ENCODE measurements at places on chromosomes 4 and X.
A peak's percentile ranks its signal among the peaks of the same experiment; 100 is the strongest.

- DNase-seq: no peak
Observed at GRCh38 chr4:11739992-11740391, 311.3 kb upstream of the HS3ST1 start.

DNA sequence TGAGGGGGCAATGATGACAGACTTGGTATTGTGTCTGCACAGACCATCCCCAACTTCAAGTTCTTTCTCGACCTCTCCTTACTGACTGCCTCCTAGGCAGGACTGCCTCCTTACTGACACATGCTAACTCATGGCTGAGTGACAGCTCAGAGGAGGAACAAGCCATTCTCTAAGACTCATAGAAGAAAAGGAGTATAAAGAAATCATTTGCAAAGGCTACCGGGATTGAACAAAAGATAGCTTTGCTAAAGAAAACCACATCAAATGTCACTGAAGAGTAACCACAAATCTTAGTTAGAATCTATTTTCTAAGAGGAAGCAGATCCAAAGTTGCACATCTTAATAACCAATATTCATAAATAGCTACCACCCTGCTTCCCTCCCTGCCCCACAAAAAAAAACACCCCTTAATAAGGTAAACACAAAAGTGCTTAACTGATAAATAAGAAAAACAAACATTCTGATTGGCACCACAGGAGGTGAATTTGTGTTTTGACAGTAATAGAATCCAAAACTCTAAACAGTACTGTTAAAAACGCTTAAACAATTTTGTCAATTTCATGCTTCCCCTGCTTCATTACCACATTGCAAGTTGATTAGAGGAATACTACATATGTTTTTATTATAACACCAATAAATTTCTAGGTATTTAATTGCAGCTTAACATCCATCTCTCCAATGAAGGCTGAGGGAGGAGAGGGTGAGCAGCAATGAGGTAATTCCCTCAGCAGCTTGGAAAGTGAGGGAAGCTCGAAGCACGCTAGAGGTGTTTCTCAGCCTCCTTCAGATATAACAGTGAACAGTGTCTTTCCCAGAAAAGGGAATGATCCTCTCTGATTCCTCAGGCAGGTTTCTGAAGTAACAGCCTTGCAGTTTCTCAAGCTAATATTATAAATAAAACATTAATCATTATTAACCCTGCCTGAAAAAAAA, 160.0 kb downstream of the HNRNPD start:
- DNase-seq: no peak

DNA sequence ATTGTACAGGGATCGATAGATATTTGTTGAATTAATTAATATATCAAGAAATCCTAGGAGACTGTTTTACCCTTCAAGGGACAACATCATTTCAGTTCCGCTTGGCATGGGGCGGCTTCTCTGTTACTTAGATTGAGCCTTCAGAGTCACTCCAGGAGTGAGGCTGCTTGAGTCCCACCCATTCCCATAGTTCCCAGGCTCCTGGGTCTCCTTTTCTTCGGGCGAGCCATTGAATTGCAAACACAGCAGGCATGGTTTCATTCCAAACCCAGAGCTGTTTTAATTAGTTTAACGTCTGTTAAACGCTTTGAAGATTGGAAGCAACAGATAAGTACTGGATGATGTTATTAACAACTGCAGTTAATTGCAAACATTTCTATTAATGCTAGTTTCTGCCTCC, 571 bp upstream of the EDA start:
- DNase-seq: no peak

DNA sequence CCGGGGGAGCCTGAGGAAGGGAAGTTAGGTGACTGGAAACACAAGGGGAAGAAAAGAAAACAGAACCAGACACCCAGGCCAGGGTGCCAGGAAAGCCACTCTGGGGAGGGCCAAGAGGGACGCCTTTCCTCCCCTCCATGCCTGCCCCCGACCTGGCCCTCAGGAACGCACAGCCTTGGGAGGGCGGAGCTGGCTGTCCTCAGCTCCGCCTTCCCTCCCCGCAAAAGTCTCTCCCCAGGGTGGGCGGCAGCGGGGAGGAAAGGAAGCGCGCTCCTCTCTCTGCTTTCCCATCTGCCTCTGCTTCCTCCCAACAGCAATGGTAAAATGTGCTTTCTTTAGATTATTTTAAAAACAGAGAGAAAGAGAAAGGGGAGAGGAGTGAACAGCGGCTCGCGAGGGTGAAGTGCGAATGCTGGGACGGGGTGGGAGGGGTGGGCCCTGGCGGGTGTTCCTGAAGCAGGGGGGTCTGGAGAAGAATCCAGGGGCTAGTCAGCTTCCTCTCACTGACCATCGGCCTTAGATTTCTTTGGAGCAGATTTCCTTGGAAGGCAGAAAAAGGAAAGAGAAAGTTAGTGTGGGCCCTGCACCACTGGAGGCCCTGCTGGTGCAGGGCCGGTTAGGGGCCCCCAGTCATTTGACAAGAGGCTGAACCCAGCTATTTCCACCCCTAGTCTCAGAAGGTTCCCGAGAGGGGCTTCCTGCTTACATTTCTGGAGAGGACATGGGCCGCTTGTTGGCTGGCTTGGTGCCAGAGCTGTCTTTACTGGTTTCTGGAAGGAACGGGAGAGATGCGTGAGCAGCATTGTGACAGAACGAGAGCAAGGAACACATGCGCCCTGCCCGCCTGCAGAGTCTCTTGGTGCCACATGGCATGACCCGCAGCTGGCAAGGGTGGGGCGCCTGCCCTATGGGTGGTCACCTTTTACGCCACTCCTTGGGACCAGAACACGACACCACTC, 4.7 kb upstream of the RENBP start:
- no peak for DNase-seq

DNA sequence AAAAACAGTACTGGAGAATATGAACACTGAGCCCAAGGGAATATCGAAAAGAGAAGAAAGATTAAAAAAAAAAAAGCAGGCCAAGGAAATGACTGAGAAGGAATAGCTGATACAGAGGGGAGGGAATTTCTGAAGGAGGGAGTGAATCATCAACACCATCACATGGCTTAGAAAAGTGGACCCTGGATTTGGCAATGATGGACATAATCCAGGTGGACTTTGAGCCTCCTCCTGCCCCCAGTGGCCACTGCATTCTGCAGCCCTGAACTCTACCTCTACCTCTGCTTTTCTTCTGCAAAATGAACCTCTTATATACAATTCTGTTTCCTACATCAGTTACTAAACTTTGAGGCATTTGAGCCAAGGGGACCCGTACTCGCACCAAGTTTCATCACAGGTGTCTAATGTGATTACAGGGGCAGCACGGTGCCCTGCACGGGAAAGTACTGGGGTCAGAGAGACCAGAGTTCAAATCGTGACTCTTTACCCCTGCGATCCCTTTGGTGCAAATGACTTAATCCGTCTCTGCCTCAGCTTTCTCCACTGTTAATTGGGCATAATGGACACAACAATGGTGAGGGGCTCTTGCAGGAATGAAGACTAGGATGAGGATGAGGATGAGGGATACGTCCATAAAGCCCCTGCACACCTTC, 1.1 kb downstream of the OCIAD2 start:
- no peak for DNase-seq

DNA sequence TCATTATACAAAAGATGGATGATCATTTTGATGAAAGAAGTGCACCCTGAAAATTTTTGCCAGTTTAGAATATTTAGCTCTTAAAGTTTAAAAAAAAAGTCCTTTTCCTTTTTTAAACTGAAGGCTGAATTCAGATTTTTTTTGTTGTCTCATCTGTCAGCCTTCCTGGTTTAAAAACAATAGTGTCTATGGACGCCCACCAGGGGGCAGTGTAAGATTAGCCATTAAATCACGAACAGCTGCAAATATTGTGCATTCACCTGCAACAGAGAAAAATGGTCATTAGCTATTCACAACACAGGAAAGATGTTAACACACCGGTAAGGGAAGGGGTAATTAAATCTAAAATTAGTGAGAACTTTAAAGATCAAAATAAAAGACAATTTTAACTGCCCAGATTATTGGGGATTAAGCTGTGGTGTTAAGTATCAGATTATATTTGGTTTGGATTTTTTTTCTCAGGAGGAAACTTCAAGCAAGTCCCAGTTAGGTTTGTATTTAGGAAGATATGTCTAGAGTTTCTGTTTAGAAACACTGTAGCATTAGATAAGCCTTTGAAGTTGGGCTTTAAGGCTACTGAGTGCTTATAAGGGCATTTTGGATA, 4.4 kb upstream of the CXorf38 start:
- peak; percentile 81 for DNase-seq

- DNase-seq: peak; percentile 54
Observed at GRCh38 chrX:44871931-44872820, 812 bp upstream of the KDM6A start.

GRCh38 chr4:118999919-119000318, 111.3 kb downstream of the SYNPO2 start:
- no peak for DNase-seq

GRCh38 chrX:122940199-122940598, 243.9 kb upstream of the GRIA3 start:
- no peak for DNase-seq

DNA sequence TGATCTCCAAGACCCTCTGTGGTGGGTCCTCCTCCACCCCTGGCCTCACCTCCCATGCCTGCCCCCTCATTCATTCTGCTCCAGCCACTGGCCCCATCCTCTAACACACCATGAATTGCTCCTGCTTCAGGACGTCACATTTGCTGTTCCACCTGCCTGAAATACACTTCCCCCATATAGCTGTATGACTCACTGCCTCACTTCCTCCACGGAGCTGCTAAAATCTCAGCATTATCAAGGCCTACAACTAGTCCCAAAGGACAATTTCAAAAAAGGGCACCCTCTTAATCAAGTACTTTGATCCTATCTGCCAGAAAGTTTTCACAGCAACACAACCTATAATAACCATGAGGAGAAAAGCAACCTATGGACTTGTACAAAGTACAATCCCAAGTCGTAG, 43.6 kb upstream of the PHOX2B start:
- no peak for DNase-seq

DNA sequence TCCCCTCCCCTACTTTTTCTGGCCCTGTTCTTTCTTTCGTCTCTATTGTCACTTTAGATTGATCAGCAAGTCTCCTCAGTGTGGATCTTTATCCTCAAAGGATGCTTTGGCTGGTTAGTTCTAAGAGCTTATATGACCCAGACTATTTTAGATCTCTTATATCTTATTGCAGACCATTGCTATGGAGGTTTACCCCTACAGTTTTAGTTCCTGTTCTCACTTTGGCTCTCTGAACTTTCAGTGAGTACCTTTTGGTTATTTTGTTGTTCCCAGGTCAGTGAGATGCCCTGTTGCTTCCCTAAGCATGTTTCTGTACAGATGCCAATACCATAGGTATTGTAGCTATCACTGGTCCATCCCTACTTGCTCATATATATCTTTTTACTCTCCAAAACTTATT, 24.0 kb upstream of the MED14 start:
- DNase-seq: no peak

DNA sequence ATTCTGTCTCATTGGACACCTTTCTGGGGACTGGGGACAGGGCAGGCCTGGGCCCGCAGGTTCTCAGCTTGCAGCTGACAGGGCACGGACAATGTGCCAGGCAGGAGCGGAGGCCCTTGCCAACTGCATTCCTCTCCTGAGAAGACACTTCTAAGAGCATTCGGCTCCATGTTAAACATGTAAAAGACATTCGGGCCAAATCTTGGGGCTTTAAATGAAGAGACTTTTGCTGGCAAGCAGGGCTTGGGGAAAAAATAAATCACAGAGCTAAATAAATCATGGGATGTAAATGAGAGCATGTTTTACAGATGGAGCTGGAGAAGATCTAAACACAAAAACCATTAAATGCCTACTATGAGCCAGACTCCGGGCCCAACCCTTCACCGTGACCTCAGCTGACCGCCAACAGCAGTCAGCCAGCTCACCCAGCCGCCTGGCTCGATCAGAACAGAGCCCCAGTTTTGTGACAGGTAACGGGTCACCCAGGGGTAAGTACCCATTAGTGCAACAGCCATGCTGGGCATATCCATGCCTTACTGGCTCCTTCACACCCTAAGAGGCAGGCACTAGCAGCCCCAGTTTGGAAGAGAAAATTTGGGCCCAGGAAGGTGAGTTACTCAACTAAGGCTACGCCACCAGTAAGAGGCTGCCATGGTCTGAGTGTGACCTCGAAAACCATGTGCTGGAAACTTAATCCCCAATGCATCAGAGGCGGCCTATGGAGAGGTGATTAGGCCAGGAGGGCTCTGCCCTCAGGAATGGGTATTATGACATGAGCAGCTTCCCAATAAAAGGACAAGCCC, 14.7 kb downstream of the WDR1 start:
- no peak for DNase-seq

DNA sequence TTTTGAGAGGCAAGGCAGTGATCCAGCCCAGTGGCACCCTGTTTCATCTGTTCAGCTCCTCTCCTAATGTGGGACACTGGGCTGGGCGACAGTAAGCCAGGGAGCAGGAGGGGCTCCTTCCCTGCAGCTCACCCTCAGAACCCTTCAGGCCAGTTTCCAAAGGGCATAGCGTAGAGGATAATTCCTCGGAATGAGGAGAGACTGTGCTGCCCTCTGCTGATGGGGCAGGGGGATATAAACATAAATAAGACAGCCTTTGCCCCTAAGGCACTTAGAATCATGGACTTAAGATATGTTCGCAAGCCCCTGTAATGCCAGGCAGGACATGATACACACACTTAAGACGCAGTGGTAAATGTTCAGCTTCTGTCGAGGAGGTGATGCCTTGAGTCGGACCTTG, 27.9 kb upstream of the ZNF185 start:
- no peak for DNase-seq

DNA sequence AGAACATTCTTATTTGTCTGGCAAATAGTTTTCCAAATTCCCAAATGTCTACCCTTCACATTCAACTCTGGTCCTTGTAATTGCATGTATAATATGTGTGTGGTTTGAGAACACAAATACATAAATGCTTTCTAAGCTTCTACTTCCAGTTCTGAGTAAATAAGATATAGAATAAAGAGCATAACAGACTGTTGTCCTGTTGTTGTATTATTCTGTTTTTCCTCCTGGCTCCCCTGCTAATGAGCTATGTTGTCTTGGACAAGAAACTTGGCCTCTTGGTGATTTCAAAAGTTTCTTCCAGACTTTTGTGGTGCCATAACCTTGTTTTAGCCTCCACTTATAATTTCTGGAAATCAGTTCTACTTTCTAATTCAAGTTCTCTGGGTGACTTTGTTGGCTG, 75.3 kb upstream of the USP38 start:
- DNase-seq: no peak

- DNase-seq: no peak
Observed at GRCh38 chr4:138251938-138252337, 9.8 kb upstream of the SLC7A11 start.

DNA sequence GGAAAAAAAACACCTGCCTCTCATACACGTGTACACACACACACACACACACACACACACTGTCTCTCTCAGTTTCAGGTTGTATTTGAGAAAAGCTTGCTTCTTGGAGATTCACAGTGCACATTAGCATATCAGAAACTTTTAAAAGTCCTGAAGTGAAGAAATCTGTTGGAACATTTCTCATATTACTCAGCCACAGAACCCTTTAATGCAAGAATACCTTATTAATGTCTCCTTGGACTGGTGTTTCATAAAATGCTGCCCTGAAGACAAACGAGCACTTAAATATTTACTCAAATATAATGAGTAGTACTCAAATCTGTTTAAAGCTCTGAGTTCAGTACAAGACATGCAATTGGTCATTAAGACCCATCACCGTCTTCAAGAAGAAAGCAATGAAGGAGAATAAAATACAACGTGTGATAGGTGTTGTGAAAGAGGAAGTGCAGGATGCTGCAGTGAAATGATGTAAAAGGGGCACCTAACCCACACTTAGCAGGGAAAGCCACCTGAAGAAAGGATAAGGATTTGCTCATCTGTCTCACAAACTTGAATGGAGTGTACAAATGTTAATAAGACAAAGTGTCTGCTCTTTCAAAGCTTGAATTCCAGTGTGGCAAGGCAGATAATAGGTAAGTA, 57.0 kb downstream of the DCLK2 start:
- DNase-seq: no peak

GRCh38 chr4:37864786-37865185, 26.1 kb upstream of the TBC1D1 start:
- no peak for DNase-seq
